Uterus (tissue), 4 donors: ENCODE measurements at places on chromosomes 3 and 15. TPM values are rescaled to one million over a fixed set of nuclear protein-coding genes. Genes with fewer than 3 reads are reported as not detected.

The CHST2 gene
- total RNA-seq: 85.0 TPM

The GLDN gene
- 2.5 TPM for total RNA-seq

DNA sequence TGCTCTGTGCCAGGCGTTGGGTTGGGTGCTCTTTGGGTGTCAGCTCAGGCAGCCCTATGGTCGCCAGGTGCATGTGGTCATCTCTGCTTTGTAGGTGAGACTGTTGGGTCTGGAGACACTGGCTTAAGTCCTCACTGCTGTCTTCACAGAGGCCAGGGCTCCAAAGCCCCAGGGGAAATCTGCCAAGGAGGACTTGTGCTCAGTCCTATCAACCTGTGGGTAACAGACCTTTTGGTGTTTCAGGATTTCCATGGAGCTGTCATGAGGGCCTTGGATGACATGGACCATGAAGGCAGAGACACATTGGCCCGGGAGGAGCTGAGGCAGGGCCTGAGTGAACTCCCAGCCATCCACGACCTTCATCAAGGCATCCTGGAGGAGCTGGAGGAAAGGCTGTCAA, 50.1 kb upstream of the NR2C2 start:
- H3K27ac ChIP-seq: no peak overlapping the region
- H3K4me3 ChIP-seq: no peak overlapping the region
- H3K36me3 ChIP-seq: no peaks in the 10 kb centered on the region
- no peak for DNase-seq
- no peaks in the 10 kb centered on the region for H3K4me1 ChIP-seq

DNA sequence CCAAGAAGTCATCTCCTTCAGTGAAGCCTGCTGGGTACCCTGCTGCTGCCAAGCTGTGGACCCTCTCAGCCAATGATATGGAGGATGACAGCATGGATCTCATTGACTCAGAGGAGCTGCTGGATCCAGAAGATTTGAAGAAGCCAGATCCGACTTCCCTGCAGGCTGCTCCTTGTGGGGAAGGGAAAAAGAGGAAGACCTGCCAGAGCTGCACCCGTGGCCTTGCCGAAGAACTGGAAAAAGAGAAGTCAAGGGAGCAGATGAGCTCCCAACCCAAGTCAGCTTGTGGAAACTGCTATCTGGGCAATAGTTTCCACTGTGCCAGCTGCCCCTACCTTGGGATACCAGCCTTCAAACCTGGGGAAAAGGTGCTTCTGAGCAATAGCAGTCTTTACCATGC, 13.7 kb upstream of the ANP32A start:
- no peaks in the 10 kb centered on the region for H3K4me1 ChIP-seq
- H3K4me3 ChIP-seq: no peak overlapping the region
- no peaks in the 10 kb centered on the region for H3K36me3 ChIP-seq
- no peak overlapping the region for H3K27ac ChIP-seq
- no peaks in the 10 kb centered on the region for H3K27me3 ChIP-seq

GRCh38 chr15:60520825-60521368, 42.0 kb upstream of the ICE2 start:
- DNase-seq: peak; percentile 72
- no peaks in the 10 kb centered on the region for H3K36me3 ChIP-seq
- H3K4me1 ChIP-seq: no peaks in the 10 kb centered on the region
- H3K27ac ChIP-seq: no peak overlapping the region
- H3K4me3 ChIP-seq: no peak overlapping the region

DNA sequence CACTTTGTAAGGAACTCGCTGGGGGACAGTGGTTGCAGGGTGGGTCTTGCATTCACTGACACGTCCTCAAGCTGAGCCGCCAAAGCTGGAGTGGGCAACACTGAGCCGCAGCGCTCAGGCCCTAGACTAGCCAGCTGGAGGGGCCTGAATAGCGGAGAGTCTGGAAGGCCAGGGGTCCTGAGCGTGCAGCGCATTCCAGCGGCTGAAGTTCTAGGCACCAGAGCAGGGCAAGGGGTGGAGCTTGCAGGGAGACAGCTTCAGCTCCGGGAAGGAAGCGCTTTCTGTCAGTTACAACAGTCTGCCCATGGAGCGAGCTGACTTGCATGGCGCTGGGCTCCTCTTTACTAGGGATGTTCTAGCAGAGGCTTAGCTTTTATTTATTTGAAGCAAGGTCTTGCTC, 2.7 kb downstream of the MAP6D1 start:
- H3K4me3 ChIP-seq: no peak overlapping the region
- DNase-seq: no peak
- H3K27me3 ChIP-seq: no peaks in the 10 kb centered on the region
- no peaks in the 10 kb centered on the region for H3K4me1 ChIP-seq
- no peak overlapping the region for H3K27ac ChIP-seq

DNA sequence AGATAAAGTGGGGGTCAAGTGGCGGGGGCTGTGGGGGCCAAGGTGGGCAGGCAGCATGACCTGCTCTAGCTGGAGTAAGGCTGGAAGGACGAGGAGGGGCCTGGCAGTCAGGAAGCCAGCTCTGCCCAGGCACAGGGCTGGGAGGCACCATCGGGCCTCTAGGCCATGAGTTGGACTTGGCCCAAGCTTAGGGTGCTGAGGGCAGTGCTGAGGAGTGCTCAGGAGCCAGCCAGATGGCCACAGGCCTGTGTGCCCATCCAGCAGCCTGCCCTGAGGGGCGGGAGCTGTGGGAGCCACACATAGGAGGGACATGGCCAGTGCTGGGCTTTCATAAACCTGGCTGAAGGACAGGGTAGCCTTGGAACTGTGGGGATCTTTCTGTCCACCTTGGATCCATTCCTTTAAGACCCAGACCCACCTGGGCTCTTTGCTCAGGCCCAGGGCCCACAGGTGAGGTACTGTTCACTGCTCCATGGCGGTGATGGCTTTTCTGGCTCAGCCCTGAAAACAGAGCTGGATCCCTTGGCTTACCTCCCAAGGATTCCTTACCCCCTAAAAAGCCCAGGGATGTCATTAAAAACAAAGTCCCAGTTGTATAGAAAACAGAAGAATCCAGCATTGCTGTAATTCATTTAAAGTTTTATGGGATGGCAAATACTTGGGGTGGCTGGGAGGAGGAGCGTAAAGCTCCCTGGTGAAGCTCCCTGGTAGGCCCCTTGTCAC, 137.0 kb downstream of the DNAJB8 start:
- H3K36me3 ChIP-seq: no peaks in the 10 kb centered on the region
- H3K4me1 ChIP-seq: no peaks in the 10 kb centered on the region
- H3K4me3 ChIP-seq: no peak overlapping the region
- H3K27me3 ChIP-seq: no peaks in the 10 kb centered on the region

DNA sequence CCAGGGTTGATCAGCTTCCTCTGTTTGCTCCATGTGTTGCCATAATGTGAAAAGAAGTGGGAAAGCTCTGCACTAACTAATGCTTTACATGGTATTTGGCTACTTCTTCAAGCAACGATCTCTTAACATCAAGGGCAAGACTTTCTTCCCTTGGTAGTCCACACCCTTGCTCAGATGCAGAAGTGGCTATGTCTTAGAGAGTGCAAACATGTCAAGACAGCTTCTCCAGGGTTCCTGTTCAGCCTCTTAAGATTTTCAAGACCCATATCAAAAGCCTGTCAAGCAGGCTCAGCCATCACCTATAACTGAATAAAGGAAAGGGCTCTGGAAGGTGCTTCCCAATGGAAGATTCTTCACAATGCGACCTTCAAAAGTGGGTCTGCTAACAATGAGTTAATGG, 64.8 kb upstream of the CSTA start:
- no peaks in the 10 kb centered on the region for H3K36me3 ChIP-seq
- no peaks in the 10 kb centered on the region for H3K4me1 ChIP-seq
- H3K4me3 ChIP-seq: no peak overlapping the region
- DNase-seq: no peak

GRCh38 chr3:11362600-11362999, 90.4 kb downstream of the ATG7 start:
- no peaks in the 10 kb centered on the region for H3K27me3 ChIP-seq
- H3K4me1 ChIP-seq: no peaks in the 10 kb centered on the region
- no peak overlapping the region for H3K27ac ChIP-seq
- DNase-seq: no peak
- H3K36me3 ChIP-seq: no peaks in the 10 kb centered on the region

DNA sequence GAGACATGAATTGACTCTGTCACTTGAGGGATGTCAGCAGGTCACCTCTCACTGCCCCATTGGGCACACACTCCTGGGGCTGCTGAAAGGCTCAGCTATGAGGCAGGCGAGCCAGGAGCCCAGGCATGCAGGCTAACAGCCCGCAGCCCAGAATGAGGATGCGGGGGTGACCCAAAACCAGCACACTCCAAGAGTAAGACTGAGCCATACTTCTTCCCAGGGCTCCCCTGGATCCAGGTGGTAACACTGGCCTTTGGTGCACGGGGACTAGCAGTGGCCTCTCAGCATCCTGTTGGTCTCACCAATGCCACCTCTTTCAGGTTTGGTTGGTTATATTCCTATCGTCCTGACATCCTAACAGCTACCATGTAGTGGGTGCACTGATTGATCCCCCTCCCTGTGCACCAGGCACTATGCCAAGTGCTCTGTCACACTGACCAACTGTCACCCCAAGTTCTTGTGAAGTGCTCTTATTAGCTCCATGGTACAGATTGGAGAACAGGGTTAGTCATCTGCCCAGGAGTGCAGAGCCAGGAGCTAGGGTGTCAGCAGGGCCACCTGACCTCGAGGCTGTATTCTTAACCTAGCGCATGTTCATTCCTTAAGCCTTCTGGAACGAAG, 24.8 kb upstream of the SPTBN5 start:
- H3K4me3 ChIP-seq: no peak overlapping the region
- no peak for DNase-seq
- no peaks in the 10 kb centered on the region for H3K27me3 ChIP-seq
- H3K4me1 ChIP-seq: no peaks in the 10 kb centered on the region
- H3K27ac ChIP-seq: peak overlapping the region; percentile 52

- H3K27ac ChIP-seq: peak overlapping the region; percentile 69
- no peaks in the 10 kb centered on the region for H3K27me3 ChIP-seq
- DNase-seq: no peak
- peaks cover 4% of the 10 kb centered on the region for H3K4me1 ChIP-seq
- no peaks in the 10 kb centered on the region for H3K36me3 ChIP-seq
These were observed 75.3 kb upstream of the LEKR1 start for GRCh38 chr3:156750874-156751245.

GRCh38 chr3:151278230-151278629, at the start of gene P2RY14:
Gene P2RY14, minus strand, starts transcription at chr3:151278542. Its CDS starts 64,226 bp downstream, at chr3:151214316.
- DNase-seq: no peak
- no peaks in the 10 kb centered on the region for H3K36me3 ChIP-seq
- no peaks in the 10 kb centered on the region for H3K4me1 ChIP-seq
- H3K27me3 ChIP-seq: no peaks in the 10 kb centered on the region
- H3K4me3 ChIP-seq: no peak within 1 kb of the TSS
- H3K27ac ChIP-seq: no peak within 1 kb of the TSS

- H3K36me3 ChIP-seq: no peaks in the 10 kb centered on the region
- H3K4me1 ChIP-seq: no peaks in the 10 kb centered on the region
- no peaks in the 10 kb centered on the region for H3K27me3 ChIP-seq
- DNase-seq: no peak
- H3K4me3 ChIP-seq: no peak overlapping the region
These were observed 271.0 kb downstream of the EDEM1 start for GRCh38 chr3:5458526-5458925.
